A172 (cell line): ENCODE measurements at places on chromosomes 16 and 17. TPM values are rescaled to one million over a fixed set of nuclear protein-coding genes. Genes with fewer than 3 reads are reported as not detected.

DNA sequence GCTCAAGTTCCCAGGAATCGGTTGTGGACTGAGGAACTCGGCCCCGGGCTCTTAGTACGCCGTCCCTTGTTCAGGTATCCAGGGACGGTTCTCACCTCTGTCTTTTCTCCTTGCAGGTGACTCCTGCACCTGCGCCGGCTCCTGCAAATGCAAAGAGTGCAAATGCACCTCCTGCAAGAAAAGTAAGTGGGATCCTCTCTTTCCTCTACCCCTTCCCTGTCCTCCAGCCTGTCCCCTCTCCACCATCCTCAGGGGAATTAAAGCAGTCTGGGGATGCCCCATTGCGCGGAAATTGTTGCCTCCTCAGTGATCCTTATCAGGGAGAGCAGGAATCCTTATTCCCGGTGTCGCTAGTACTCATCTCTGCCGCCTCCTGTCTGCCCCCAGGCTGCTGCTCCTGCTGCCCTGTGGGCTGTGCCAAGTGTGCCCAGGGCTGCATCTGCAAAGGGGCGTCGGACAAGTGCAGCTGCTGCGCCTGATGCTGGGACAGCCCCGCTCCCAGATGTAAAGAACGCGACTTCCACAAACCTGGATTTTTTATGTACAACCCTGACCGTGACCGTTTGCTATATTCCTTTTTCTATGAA, 585 bp downstream of the MT2A start:
- peak; percentile 47 for DNase-seq

GRCh38 chr17:9648521-9649110, 3.3 kb downstream of the USP43 start:
- DNase-seq: no peak

DNA sequence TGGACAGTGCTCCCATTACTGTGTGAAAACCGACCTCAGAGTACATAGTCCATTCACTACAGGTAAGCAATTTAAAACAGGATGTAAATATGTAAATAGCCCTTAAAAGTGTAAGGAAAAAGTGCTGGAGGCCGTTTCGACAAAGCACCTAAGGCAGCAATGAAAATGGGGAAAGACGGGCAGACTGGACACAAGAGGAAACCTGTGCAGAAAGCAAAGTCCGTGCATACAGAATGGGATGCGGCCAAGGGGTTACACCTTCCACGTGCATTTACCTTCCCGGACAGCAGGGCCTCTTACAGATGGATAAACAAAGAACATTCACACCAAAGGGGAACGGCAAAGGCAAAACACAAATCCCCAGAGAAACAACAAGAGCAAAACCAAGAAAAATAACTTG, 32.0 kb downstream of the LMF1 start:
- no peak for DNase-seq

DNA sequence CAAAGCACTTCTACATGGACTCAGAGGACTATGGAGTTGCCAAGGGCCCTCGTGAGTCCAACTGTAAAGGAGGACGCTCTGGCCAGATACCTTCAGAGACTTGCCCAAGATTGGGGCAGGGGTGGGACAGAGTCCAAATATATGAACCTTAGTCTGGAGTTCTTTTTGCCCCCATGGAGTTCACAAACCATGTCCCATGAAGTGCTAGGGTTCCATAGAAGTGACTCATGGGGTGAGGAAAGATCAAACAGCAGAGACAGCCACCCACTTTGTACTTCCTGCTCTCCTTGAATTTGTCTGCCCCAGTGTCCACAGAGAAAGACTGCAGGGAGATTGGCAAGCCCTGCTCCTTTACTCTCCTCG, 29.0 kb downstream of the SRL start:
- peak; percentile 45 for DNase-seq

GRCh38 chr17:74525781-74526288, 5.4 kb downstream of the CD300LB start:
- no peak for DNase-seq

DNA sequence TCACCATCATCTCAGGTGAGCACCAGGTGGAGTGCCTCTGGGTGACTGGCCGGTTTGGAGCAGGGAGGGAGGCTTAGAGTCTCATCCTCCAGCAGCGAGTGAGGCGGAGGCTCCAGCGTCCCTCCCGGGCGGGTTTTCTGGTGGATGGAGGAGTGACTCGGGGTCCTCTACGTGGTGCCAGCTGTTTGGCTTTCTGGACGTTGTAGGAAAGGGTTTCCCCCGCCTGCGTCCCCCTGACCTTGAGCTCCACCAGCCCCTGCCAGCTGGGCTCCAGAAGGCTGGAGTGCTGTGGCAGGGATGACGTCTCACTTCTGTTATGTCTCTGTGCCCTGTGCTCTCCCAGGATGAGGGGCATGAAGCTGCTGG, 522 bp downstream of the DNASE1 start:
- DNase-seq: no peak

DNA sequence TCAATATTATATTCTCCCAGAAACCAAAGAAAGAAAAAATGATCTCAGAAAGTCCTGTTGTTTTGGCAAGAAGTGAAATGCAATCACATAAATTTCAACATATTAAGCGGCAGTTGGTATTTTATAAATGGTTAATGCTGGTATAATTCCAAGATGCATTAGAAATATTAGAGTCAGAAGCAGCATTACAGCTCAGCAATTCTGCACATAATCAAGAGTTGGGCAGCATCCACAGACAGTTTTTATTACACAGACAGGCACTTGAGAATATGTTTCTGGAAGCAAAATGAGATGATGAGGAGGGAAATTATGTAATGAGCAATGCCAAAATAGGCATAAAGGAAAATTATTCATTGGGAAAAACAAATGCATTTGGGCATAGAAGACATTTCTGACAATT, 148.1 kb downstream of the KCNJ2 start:
- DNase-seq: no peak

DNA sequence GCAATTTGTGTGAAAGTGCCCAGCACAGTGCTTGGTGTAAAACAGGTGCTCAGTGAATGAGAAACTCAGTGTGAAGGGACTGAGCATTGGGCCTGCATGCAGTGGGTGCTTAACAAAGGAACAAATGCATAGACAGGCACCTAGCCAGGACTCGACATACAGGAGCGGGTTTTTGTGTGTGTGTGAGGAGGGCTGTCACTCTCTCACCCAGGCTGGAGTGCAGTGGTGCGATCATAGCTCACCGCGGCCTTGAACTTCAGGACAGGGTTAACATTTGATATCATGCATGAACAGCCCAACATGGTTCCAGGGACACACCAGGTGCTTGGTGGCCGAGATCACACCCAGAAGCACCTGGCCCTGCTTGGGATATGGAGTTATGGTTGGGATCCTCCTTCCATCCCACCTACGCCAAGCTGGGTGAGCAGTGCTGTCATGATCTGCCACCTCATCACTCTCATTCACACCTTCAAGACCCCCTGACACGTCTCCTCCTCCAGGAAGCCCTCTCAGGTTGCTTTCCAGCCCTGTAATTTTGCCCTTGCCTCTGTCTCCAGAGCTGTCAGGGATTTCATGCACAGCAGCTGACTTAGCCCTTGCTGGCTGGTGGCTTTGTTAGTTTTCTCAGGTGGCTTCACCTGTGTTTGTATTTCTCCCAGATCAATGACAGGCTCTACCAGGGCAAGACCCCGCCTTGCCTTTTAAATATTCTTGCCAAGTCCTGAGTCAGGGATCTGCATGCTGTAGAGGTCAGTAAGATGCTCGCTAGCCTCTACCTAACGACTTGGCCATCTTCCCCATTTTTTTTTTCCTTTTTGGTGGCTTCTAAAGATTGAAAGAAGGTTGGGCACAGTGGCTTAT, 66.4 kb downstream of the OR1D5 start:
- DNase-seq: no peak

DNA sequence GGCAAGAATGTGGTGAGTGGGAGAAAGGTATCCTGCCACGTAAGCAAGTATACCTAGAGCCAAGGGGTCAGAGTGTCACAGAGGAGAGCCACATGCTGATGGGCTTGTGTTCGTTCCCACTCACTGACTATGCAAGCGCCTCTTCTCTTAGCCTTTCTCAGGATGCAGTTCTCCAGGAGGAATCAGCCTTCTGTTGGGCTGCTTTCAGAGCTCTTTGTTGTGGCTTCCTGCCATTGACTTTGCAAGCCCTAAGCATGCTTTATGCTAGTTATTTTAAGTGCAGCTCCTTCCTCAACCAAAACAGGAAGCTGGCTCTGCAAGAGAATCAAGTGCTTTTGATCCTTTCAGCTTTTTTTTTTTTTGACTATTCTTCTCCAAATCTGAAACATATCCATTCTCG, 66.6 kb downstream of the SIAH1 start:
- DNase-seq: no peak

- no peak for DNase-seq
These were observed 8.8 kb downstream of the TENT4B start for GRCh38 chr16:50161950-50162349.

DNA sequence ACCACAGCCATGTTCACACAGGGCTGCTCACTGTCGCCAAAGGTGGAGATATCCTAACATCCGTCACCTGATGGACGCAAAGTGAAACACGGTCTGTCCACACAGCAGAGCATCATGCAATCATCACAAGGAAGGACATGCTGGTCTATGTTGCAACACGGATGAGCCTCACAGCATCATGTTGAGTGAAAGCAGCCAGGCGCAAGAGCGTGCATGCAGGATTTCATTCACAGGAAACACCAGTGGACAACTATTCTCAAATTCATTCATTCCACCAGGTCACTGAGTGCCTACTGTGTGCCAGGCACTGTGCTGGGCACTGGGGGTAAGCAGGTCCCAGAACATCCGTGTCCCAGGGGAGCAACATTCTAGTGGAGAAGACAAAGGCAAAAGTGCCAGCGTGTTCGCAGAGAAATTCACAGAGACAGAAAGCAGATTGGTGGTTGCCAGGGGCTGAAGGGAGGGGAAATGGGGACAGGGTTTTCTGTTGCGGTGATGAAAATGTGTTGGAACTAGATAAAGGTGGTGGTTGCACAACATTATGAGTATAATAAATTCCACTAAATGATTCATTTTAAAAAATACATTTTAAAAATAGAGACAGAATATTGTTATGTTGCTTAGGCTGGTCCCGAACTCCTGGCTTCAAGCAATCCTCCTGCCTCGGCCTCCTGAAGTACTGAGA, 22.7 kb upstream of the KCNJ12 start:
- no peak for DNase-seq

The NGFR gene
- 1.8 and 2.3 TPM in 2 replicates for total RNA-seq

The CES4A gene
- total RNA-seq: not detected in 2 replicates

The OTOA gene
- 0.09 TPM in 1 of 2 replicates, not detected in the other for total RNA-seq

The KRTAP1-5 gene
- not detected in 2 replicates for total RNA-seq

The SNX11 gene
- 15.1 and 24.8 TPM in 2 replicates for total RNA-seq
